ENCODE measurements at places on chromosomes 2 and 18.
A peak's percentile ranks its signal among the peaks of the same experiment; 100 is the strongest.

- peak; percentile 58 for DNase-seq
Observed at GRCh38 chr18:48490641-48491293, 48.1 kb upstream of the CTIF start.

DNA sequence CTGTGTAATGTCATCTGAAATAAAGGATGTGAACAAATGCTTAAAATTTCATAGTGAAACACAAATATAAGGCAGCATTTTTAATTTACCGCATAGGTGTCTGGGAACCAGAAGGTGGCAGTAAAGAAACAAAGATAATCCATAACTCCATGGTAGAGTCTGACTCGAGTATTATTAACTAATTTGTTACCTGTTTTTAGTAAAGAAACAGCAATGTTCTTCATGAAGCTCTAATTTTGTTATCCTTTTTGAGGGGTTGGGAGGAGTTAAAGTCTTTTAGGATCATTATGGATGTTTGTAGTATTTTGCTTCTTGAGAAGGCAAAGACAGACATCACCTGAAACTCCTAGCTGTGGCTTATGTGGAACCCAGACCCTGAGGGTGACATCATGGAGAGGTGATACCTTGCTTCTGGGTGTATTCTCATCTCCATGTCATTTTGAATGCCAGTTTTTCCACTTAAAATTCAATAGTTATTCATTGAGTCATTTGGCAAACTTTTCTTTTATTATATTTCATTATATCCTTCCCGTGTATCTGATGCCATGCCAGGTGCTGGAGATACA, 286.2 kb upstream of the EPAS1 start:
- DNase-seq = peak; percentile 81

DNA sequence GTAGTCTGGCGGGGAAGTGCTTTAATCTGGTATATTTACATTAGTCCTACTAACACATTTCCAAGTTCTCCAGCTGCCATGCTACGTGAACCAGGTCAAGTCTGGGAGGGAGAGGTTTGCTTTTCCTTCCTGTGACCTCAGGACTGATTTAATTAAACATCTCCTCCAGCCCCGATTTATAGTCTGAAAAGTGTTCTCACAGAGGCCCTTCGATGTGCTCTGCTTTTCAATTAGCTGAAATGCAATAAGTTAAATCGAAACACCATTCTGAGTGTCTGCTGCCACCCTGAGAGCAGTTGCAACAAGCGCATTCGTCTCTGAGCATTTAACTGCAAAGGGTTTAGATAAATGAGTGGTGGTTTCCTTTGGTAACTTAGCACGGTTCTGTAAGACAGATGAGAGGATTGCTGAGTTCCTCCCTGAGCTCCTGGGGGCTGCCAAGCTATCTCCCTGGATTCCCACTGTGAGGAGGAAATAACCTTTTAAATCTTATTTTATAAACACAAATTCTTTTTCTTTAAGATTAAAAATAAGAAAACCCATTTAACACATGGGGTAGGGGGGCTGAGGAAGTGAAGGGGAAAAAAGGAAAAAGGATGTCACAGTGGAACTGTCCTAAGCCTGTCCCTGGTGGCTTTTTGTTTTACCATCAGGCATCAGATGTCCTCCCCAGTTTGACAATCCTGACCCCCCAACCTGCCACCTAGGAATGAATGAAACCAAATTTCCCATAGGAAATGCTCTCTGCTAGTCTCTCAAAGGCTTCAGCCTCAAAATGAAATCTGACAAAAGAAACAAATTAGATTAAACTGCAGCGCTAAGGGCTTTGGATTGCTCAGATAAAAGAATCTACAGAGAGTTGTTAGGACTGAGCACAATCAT, 56.5 kb upstream of the CREB1 start:
- peak; percentile 92 for DNase-seq

- no peak for DNase-seq
Observed at GRCh38 chr2:231518771-231519170, 11.5 kb downstream of the NMUR1 start.

GRCh38 chr2:27572439-27572838, 10.4 kb upstream of the ZNF512 start:
- no peak for DNase-seq

DNA sequence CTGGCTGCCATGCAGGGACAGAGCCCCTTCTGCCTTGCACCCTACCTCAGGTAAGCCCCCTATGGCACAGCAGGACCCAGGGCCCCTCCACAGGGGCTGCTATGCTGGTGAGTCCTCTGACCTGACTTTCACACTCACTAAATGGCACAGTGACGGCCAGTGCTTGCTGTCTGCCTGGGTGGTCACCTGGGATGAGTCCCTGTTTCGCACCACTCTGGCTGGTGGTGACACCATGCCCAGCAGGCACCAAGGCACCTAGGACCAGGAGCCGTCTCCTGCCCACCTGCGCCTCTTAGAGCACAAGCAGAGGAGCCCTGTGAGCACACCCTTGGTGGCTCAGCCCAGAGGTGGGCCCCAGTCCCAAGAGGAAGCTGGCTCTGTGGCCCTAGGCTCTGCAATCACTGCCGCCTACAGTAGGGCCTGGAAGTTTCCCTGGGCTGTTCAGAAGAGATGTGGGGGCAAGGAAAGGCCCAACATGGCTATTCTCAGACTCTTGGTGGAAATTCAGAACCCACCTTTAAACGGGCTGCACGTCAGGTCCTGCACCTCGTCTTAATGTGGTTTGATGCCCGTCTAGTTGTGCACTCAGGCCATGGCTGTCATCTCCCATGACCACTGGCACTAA, 96.0 kb downstream of the PLB1 start:
- DNase-seq = no peak

GRCh38 chr2:11102956-11103860, 52.1 kb upstream of the SLC66A3 start:
- DNase-seq = no peak

- DNase-seq = no peak
Observed at GRCh38 chr2:217379807-217380206, 519.9 kb upstream of the TNP1 start.

- DNase-seq = peak; percentile 72
Observed at GRCh38 chr18:66640431-66640830, 36.5 kb upstream of the CDH19 start.

GRCh38 chr2:36834731-36835524, 131.4 kb downstream of the STRN start:
- no peak for DNase-seq

DNA sequence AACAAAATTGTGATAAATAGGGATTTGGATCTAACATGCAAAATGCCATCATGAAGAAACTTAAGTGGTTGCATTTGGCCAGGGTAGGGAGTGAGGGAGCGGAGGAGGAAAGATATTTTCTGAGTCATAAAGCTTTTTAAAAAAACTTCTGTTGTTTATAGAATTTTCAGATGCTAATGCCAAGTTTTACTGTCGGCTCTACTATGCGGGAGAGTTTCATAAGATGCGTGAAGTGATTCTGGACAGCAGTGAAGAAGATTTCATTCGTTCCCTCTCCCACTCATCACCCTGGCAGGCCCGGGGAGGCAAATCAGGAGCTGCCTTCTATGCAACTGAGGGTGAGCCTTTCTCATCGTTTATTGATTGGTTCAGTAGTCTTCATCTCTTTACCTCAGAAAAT, 56.0 kb upstream of the PTH2R start:
- DNase-seq = peak; percentile 81

- DNase-seq = no peak
Observed at GRCh38 chr2:6079405-6079804, 387.2 kb downstream of the SOX11 start.

DNA sequence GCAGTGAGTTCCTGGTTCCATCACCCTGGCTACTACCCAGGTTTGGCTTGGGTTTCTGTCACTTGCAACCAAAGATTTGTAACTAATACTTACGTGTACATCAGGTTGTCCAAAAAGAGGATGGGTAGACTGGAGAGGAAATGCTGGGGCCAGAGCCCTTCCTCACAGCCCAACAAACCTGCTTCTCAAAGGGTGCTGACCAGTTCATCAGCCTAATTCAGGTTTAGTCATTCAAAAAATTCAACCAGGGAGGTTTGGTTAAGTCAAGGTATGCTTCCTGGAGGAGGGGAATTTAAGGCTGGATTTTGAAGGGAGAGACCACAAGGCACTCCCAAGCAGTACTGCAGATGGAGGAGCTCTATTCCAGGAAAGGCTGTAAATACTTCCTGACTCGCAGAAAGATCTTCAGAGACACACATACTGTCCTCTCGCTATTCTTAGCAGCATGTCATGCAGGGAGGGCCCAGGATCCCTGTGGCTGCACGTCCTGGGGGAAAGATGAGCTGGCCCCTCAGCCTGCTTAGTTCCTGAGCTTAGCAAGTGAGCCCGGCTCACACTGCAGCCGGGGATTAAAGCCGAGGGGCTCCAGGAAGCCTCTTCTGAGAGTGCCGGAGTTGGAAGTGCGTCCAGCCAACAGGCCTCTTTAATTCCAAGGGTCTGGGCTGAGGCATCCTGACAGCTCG, 40.0 kb upstream of the BIN1 start:
- DNase-seq = no peak

- no peak for DNase-seq
Observed at GRCh38 chr2:114027437-114027836, 137.5 kb downstream of the ACTR3 start.

- DNase-seq = peak; percentile 19
Observed at GRCh38 chr2:31812051-31812798, 198.6 kb downstream of the MEMO1 start.
